ENCODE measurements at places on chromosomes 1 and 21. TPM values are rescaled to one million over a fixed set of nuclear protein-coding genes. Genes with fewer than 3 reads are reported as not detected.

GRCh38 chr1:43632135-43632670 lies 17.7 kb upstream of the KDM4A start:
- DNase-seq = no peak
- H3K4me1 ChIP-seq = no peaks in the 10 kb centered on the region
- no peak overlapping the region for H3K4me3 ChIP-seq
- H3K27me3 ChIP-seq = peaks cover 2% of the 10 kb centered on the region

PAQR6 gene
- 8.6 TPM for polyA plus RNA-seq

UHMK1 gene
- 26.8 TPM for polyA plus RNA-seq

GRCh38 chr1:154664331-154665002 lies 56.5 kb upstream of the ADAR start:
- DNase-seq = no peak
- H3K27ac ChIP-seq = no peak overlapping the region
- H3K27me3 ChIP-seq = no peaks in the 10 kb centered on the region
- H3K36me3 ChIP-seq = no peaks in the 10 kb centered on the region

DNA sequence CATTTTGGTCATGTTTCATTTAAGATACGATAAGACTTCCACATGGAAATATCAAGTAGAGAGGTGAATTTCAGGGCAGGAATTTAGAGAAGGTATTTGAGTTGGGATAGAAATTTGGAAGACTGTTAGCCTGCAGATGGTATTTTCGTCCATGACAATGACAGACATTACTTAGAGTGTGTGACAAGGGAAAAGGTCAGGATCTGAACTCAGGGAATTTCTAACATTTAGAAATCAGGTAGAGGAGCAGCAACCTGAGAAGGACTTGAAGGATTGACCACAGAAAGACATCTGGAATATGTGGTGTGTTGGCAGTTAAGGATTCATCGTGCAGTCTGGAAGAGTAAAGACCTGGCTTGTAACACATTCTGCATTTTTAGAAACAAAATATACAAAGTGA lies 57.9 kb downstream of the RABGAP1L start:
- no peak overlapping the region for H3K27ac ChIP-seq
- no peak for DNase-seq
- no peaks in the 10 kb centered on the region for H3K27me3 ChIP-seq
- no peaks in the 10 kb centered on the region for H3K36me3 ChIP-seq

DNA sequence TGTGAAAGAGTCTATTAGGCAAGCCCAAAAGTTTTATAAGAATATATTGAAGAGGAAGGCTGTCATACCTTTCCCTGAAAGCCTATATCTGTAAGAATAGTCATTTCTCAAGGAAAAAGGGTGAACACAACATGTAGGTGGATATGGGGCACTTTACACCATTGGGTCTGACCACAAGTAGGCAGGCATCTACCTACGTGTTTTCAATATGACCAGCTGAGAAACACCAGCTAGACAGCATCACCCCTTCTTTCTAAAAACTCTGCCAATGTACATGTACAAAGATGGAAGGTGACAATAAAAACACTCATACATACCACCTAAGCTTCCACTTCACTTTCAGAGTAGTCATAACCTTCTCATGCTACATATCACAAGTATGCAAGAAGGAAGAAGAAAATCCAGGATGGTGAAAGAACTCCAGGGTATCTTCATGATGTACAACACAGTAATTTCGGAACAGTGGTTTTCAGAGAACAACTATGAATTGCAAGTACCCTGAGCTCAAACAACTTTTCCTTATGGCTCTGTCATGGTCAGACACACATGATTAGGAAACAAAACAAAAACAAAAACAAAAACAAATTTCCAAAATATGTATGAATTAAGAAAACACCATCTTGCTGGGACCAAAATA lies 98.5 kb upstream of the ADGRL2 start:
- no peaks in the 10 kb centered on the region for H3K36me3 ChIP-seq
- no peak overlapping the region for H3K4me3 ChIP-seq
- no peak overlapping the region for H3K27ac ChIP-seq
- no peaks in the 10 kb centered on the region for H3K27me3 ChIP-seq
- DNase-seq = no peak

CALML6 gene
- polyA plus RNA-seq = 7.1 TPM

DNA sequence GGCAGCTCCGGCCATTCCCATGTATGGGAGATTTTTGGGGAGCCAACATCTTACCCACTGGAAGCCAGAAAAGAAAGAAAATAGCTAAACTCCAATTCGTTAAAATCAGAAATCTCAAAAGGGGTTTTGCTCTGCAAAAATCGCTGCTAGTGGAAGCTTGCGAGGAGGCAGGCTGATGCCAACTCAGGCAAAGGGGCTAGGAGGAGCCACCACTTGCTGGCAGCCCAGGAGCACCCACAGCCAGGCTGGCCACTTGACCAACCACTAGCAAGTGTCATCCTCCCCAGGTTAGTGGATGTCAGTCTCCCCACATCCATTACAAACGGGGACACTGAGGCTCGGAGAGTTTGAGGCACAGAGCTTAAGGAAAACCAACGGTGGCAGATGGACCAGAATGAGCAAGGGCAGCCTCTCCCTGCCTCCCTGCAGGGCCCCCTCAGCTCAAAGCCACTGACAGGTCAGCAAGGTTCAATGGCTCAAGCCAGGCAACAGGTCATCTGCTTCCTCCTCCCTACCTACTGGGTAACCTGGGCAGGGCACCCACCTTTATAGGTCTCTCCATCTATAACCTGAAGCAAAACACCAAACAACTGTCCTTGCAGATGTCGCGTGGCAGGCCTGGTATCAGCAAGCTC lies 10.8 kb downstream of the KCNN3 start:
- no peak overlapping the region for H3K4me3 ChIP-seq
- peaks cover 29% of the 10 kb centered on the region for H3K4me1 ChIP-seq
- no peaks in the 10 kb centered on the region for H3K36me3 ChIP-seq
- no peak overlapping the region for H3K27ac ChIP-seq

DNA sequence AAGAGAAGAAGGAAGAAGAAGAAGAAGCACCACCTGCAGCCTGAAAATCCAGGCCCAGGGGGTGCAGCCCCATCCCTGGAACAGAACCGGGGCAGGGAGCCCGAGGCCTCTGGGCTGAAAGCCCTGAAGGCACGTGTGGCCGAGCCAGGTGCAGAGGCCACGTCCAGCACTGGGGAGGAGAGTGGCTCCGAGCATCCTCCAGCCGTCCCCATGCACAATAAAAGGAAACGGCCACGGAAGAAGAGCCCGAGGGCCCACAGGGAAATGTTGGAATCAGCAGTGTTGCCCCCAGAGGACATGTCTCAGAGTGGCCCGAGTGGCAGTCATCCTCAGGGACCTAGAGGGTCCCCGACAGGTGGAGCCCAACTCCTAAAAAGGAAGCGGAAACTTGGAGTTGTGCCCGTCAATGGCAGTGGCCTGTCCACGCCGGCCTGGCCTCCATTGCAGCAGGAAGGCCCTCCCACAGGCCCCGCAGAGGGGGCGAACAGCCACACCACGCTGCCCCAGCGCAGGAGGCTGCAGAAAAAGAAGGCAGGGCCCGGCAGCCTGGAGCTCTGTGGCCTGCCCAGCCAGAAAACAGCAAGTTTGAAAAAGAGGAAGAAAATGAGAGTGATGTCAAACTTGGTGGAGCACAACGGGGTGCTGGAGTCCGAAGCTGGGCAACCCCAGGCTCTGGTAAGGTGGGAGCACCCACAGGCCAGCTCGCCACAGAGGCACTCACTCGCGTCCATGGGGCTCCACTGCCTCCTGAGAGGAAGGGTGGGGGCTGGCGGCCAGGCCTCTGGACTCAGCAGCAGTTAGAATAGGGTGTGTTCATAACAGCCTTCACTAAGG lies 28.4 kb downstream of the RRP1B start:
- no peak overlapping the region for H3K27ac ChIP-seq
- no peak for DNase-seq
- H3K27me3 ChIP-seq = no peaks in the 10 kb centered on the region
- H3K36me3 ChIP-seq = peaks cover 90% of the 10 kb centered on the region

GRCh38 chr21:28485301-28486022 lies 507.2 kb downstream of the LTN1 start:
- no peaks in the 10 kb centered on the region for H3K27me3 ChIP-seq
- H3K4me3 ChIP-seq = no peak overlapping the region
- H3K36me3 ChIP-seq = no peaks in the 10 kb centered on the region
- no peak overlapping the region for H3K27ac ChIP-seq
- no peak for DNase-seq
- no peaks in the 10 kb centered on the region for H3K4me1 ChIP-seq

DNA sequence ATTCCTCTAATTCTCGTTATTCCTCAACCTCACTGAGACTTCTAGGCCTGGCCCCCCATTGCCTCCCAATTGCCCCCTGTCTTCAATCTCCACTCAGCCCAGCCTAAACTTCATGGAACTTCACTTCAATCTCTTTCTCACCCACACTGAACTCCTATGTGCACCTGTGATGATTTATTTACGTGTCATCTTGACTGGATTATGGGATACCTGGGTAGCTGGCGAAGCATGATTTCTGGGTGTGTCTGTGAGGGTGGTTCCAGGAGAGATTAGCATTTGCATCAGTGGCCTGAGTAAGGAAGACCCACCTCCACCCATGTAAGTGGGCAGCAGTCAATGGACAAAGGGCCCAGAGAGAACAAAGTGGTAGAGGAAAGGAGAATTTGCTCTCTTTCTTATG lies 587.0 kb downstream of the NPHP4 start:
- DNase-seq = no peak
- no peak overlapping the region for H3K4me3 ChIP-seq
- no peaks in the 10 kb centered on the region for H3K27me3 ChIP-seq
- H3K27ac ChIP-seq = no peak overlapping the region
- no peaks in the 10 kb centered on the region for H3K4me1 ChIP-seq
